ENCODE measurements at places on chromosomes 1 and 21. TPM values are rescaled to one million over a fixed set of nuclear protein-coding genes. Genes with fewer than 3 reads are reported as not detected.

Gene CORT
- 1.1 TPM for total RNA-seq

Gene EDARADD
- total RNA-seq = 1.3 TPM

DNA sequence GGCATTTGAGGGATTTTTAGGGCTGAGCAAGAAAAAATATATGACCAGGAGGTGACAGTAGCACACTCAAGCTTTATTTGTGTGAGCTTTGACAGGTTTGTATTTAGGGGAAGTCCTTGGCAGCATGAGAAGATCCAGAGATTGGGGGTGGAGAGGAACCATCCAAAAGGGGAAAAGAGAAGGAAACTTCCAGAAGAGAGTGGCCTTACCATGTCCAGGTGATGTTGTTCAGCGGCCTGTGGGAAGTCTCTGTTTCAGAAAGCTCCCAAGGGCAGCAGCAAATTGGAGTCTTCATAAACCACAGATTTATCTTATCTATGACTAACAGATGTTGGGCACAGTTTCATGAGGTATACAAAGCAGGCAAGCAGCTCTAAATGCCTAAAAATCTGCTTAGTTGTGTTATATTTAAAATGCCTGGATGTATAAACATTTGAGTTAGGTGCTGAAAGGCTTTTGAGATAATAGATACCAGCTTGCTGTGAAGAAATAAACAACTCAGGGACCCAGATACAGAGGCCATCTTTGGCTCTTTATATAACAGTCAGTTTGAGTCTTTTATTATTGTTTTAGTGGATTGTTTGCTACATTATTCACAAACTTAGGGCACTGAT, 21.2 kb upstream of the ADAR start:
- no peak for DNase-seq

GRCh38 chr1:62689524-62689923, 1.3 kb upstream of the DOCK7 start:
- DNase-seq = no peak

Gene ACTN2
- 4.0 TPM for total RNA-seq

DNA sequence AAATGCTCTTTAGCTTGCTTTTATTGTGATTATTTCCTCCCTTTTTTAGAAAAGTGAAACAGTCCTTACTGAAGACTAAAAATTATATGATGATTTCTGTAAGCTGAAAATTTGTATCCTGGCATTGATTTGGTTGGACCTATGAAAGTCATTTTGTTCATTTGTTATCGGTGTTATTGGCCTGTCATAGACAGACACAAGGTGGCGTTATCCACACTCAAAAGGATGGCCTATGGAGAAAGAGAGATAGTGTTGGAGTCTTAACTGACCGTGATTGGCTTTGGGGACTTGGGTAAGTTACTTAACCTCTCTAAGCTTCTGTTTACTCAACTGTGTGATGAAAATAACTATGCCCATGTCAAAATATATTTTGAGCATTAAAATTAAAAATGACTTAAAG, 203.6 kb upstream of the CHODL start:
- DNase-seq = no peak

DNA sequence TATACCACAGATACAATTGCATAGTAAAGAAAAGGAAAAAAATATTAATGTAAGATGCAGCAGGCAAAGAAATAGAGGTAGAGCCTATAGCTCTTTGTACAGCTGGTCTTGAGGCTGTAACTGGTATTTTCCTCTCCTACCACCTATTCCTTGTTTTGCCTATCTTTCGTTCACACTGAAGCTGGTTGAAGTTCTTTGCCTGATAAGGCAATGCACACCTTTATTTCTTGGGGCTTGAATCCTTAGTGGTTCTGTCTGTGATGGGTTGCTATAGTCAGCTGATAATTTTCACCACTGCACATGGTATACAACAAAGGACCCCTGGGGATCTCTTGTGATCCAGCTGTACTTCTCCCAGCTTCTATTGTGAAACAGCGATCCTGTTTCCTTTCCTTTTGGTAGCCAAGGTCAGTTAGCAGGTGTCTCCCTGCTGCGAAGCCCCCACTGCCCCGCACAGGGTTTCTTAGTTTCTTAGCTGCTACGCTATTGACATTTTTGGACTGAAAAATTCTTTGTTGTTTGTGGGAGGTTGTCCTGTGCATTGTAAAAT, 9.9 kb upstream of the TSNAX start:
- no peak for DNase-seq

GRCh38 chr1:67635055-67635809, 49.8 kb upstream of the GADD45A start:
- DNase-seq = no peak

- DNase-seq = no peak
Measured at GRCh38 chr1:21904704-21905520, 32.2 kb downstream of the HSPG2 start.

GRCh38 chr1:9670085-9670484, 18.6 kb downstream of the PIK3CD start:
- no peak for DNase-seq

GRCh38 chr1:203547147-203547546, 53.2 kb downstream of the OPTC start:
- no peak for DNase-seq

Gene CRNN
- not detected for total RNA-seq

GRCh38 chr1:117665556-117666270, 59.9 kb downstream of the TENT5C start:
- no peak for DNase-seq

DNA sequence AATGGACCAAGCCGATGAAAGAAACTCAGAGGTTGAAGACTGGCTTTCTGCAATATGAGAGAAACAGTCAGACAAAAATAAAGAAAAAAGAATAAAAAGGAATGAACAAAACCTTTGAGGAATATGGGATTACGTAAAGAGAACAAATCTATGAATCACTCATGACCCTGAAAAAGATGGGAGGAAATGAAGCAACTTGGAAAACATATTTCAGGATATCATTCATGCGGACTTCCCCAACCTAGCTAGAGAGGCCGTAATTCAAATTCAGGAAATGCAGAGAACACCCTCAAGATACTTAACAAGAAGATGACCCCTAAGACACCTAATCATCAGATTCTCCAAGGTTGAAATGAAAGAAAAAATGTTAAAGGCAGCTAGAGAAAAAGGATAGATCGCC, 705.3 kb upstream of the CHRM3 start:
- DNase-seq = no peak

Gene HMGCS2
- total RNA-seq = 0.64 TPM

GRCh38 chr1:40690771-40691537, 550 bp upstream of the NFYC start:
- no peak for DNase-seq

Gene RGS16
- total RNA-seq = 6.6 TPM

GRCh38 chr21:42461185-42461520, 34.9 kb downstream of the RSPH1 start:
- no peak for DNase-seq

Gene LCE3E
- total RNA-seq = not detected

- peak; percentile 4 for DNase-seq
Measured at GRCh38 chr1:40344597-40344996, 27.5 kb upstream of the COL9A2 start.

GRCh38 chr1:55050283-55050682, 10.9 kb downstream of the PCSK9 start:
- no peak for DNase-seq

Gene F11R
- total RNA-seq = 8.9 TPM

- DNase-seq = no peak
Measured at GRCh38 chr1:15417059-15417934, 7.6 kb downstream of the EFHD2 start.

GRCh38 chr1:61807606-61808140, 65.4 kb downstream of the PATJ start:
- DNase-seq = no peak

Gene LRRC8B
- 18.0 TPM for total RNA-seq

Gene RGS8
- 75.3 TPM for total RNA-seq

Gene TBX19
- total RNA-seq = 1.00 TPM

- DNase-seq = no peak
Measured at GRCh38 chr21:14754259-14754604, 208.1 kb upstream of the SAMSN1 start.

Gene OR2L13
- total RNA-seq = 2.6 TPM

- DNase-seq = no peak
Measured at GRCh38 chr1:81598623-81599022, 202.1 kb upstream of the ADGRL2 start.

Gene C1orf167
- not detected for total RNA-seq

- no peak for DNase-seq
Measured at GRCh38 chr1:179754041-179754624, 11.0 kb downstream of the FAM163A start.

DNA sequence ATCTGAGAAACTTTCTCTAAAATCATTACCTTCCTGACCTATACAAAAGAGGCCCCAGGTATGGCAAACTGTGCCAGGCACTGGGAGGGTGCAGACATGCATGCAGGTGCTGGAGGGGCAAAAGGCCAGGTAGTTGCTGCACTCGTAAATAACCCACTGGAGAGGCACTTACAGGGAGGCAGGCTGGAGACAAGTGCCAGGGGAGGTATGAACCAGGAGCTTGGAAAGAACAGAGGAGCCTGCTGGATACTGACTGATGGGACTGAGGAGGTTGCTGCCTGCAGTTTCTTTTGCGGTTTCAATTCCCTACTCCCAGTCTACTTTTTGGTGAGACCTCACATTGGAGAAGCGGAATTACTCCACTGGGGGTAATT, 113.9 kb downstream of the DSCAM start:
- no peak for DNase-seq

All from cerebellum (tissue), 4 donors.